ENCODE measurements at places on chromosomes 12 and 14.

DNA sequence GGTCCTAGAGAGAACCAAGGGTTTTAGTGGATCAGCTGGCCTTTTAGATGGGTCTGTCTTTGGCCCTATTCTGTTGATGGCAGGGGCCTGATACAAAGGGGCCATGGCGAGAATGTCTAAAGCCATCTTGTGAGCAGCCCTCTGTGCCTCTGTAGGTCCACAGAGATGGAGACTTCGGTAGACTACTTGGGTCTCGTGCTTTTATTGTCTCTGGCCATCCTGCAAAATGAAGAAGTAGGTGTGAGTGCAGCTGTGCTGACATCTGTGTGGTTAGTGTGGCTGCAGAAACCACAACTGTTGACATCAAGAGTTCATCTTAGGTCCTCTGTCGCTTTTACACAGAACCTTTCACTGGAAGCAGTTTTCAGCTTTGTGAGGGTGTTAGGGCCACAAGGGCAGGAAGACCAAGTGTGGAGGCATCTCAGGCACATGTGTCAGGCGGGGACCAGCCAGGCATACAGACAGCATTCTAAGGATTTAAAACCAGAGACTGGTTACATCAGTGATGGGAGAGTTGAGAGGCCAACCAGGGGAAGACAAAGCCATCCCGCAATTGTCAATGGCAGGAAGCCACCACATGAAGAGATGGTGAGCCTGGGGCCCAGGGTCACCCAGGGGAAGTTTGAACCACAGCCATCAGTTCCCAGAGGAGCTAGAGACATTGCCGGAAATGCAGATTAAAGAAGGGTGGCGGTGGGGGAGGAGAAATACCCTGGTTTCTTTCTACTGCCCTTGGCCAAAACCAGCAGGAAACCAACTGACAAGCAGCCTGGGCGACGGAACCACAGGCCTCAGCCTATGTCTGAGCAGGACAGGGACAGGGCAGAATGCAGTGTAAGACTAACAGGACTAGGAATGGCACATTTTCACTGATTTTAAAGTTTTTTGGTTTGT lies 13.0 kb upstream of the TPCN1 start:
- DNase-seq = no peak

DNA sequence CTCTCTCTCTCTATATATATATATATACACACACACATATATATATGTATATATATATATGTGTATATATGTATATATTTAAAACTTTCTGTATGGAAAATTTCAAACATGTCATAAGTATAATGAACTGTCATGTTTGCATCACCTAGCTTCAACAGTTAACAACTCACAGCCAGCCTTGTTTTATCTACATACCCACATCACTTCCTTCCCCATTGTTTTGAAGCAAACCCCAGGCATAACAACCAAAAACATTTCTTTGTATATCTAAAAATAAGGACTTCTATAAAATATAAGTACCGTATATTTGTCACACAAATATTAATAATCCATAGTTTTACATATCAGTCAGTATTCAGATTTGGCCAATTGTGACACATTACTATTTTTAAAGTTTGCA lies 57.4 kb downstream of the PAPOLA start:
- DNase-seq = no peak

DNA sequence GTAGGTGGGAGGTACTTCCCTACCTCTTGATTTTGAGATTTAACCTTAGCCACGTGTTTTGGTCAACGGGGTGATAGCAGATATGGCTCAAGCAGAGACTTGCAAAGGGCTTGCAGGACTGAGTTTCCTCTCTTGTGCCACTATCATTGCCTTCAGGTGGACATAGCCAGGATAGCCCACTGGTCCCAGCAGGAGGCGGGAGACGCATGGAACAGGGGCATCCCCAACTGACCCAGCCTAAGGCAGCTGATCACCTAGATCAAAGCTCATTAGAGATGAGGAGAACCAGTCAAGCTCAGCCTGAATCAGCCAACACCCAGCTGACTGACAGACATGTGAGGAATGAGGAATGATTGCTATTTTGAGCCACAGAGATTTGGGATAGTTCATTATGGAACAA lies 49.6 kb downstream of the CALM1 start:
- DNase-seq = no peak

- DNase-seq = no peak
These were observed 10.0 kb downstream of the EMP1 start for GRCh38 chr12:13206560-13206897.

GRCh38 chr14:101176535-101177205 lies 273.1 kb upstream of the RTL1 start:
- no peak for DNase-seq

GRCh38 chr12:84455598-84455997 lies 457.0 kb downstream of the SLC6A15 start:
- DNase-seq = no peak

GRCh38 chr12:113149361-113150150 lies at the start of gene CFAP73:
Gene CFAP73 (plus strand): TSS chr12:113149724. CDS start chr12:113149858, 134 bp downstream.
- DNase-seq = peak; percentile 41

DNA sequence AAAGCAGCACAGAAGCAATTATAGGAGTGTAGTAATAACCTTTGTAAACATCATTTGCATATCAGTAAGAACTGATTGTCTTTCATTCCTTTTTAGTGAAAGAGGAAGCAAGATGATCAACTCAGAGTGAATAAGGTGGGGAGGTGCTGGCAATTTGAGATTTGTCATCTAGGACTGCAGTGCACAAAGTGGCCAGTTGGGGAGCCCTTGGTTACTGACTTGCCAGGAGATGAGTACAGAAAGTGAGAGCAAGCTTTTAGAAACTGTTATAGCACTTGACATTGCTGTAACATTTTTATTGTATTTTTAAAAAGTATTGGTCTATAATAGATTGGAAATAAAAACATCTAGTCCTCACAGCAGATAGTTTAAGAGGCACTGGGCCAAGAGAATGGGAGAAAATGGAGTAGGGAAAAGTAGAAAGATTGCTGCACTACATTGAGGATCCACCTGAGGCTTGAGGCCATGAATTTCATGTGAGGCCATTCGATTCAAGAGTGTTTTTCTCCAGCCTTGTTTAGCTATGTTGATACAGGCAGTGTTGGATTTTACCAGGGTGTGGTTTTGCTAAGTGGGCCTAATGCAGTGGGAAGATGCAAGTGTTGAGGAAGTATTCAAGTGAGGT lies 98.2 kb downstream of the SNAPC1 start:
- DNase-seq = peak; percentile 3

DNA sequence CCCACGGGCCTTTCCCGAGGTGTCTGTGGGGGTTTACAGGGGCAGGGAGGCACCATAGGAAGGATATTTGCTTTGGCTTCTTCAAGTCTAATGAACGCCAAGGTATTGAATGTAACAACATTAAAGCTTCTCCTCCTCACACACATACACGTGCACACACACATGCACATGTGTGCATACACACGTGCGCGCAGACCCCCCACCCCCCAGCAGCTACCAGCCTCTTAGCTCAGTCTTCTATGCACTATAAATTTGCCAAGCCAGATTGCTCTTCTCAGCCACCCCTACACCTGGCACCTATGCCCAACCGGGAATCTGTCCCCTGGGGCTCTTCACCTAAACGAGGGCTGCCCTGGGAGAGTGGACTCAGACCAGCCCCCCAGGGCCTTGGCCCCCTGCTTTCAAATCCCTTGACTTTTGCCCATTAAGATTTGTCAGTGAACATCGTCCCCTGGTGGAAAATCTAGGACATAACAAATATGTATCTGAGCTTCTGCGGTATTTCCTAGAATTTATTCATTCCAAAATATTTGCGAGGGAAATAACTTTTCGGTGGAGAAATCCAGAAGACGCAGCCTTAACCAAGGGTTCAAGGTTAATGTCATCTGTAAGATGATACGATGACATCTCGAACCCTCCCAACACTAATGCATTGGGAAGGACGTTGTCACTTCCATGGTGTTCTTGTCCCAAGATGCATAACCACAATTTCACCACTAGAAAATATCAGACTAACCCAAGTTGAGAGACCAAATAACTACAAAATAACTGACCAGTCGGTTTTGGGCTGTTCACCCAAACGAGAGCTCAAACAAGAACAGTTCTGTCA lies 330.4 kb downstream of the MED13L start:
- DNase-seq = no peak

GRCh38 chr12:118098401-118098800 lies 5.4 kb downstream of the VSIG10 start:
- no peak for DNase-seq

GRCh38 chr12:112879191-112879705 lies 27.5 kb upstream of the OAS1 start:
- DNase-seq = no peak

DNA sequence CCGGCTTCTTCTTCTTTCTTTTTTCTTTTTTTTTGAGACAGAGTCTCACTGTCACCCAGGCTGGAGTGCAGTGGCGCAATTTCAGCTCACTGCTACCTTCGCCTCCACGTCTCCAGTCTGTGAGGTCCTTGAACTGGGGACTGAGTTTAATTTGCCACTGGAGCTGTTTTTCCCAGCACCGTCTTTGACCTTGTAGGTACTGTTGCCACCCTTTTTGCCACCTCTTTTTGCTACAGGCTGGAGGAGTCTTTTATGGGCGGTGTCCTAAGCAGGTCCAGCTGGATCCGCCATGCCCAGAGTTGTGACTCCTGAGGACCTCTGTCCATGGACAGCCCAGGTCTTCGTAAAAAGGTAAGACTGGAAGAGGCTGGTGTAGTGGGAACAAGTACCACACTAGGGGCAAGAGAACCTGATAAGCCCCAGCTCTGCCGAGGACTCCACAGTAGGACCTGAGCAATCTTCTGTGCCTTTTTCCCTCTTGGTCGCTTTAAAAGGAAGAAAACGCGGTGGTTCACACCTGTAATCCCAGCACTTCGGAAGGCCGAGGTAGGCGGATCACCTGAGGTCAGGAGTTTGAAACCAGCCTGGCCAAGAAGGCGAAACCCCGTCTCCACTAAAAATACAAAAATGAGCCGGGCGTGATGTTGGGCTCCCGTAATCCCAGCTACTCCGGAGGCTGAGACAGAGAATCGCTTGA lies 946 bp downstream of the RNU4-2 start:
- DNase-seq = no peak

- no peak for DNase-seq
These were observed 34.7 kb downstream of the CCDC92 start for GRCh38 chr12:123937707-123938591.

DNA sequence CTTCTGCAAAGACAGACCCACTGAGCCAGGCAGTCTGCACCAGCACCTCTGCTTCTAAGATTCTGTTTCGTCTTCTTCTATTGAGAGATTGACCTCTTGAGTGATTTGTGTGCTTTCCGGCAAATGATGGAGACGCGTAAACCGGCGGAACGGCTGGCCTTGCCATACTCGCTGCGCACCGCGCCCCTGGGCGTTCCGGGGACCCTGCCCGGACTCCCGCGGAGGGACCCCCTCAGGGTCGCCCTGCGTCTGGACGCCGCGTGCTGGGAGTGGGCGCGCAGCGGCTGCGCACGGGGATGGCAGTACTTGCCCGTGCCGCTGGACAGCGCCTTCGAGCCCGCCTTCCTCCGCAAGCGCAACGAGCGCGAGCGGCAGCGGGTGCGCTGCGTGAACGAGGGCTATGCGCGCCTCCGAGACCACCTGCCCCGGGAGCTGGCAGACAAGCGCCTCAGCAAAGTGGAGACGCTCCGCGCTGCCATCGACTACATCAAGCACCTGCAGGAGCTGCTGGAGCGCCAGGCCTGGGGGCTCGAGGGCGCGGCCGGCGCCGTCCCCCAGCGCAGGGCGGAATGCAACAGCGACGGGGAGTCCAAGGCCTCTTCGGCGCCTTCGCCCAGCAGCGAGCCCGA lies 703 bp downstream of the ASCL4 start:
- no peak for DNase-seq

GRCh38 chr12:107983756-107984472 lies 145.2 kb upstream of the WSCD2 start:
- no peak for DNase-seq

DNA sequence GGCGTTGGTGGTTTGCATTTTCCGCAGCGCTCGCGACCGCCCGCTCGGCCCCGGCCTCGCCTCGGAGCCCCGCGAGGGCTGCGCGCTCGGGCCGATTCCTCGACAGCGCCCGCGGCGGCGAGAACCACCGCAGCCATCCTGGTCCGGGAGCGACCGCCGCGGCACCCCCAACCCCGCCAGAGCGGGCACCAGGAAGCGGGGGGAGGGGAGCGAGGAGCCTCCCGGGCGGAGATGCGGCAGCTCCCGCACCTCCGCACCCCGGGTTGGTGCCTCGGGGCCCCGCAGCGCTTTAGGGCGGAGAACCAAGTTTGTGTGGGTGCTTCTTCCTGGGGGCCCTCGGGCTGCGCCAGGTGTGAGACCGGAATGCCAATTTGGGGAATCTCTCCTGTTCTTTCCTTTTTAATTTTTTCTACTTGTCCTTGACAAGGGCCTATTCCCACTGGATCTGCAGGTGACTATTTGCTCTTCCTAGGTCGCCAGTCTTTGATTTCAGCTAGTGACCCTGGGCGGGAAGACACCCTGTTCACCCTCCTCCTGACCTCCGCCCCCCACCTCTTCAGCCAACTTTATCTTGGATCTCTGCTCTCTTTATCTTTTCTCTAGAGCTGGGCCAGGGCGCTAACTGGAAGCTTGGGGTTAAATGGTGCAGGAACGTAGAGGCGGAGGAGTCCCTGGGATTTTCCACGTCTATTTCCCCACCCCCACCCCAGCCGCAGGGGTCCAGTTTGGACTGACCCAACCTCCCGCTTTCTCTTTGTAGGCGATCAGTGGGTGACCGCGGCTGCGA lies at the start of gene SOCS2:
SOCS2 (plus strand) TSS at position 751 of the 787 bp plus-strand sequence. CDS start 223 bp downstream, outside the sequence.
- no peak for DNase-seq

DNA sequence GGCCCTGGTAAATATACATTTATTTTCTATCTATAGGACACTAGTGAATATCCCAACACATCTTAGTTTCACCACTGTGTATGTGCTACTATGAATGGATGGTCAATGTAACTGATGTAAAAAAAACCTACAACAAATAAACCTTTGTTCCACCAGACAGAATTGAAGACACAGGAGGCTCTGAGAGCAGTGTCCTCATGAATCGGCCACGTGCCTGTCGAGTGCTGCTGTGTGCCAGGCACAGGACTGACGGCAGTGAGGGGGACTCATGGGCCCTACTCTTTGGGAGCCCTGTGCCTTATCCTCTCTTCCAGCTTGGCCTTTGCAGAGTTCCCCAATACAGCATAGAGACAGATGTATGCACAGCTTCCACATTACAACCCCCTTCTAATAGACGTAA lies 18.2 kb downstream of the CINP start:
- DNase-seq = no peak

GRCh38 chr14:99627100-99627499 lies 17.8 kb upstream of the HHIPL1 start:
- no peak for DNase-seq

DNA sequence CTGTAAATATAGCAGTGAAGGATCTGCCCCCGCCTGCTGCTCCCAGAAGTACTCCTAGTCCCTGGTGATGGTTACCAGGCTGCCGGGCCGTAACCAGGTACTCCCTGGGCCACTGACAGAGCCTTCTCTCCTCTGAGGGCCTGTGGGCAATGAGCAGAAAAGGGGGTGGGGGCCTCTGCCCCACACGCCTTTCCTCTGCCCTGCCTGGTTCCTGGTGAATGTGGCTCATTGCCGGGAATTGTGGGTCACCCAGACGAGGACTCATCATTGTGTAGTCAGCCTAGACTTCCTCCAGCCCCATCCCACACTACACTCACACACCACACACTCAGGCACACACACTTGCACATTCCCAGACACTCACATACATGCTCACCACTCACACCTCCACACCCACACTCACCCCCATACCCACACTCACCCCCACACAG lies 35.7 kb upstream of the ACTN1 start:
- no peak for DNase-seq

GRCh38 chr14:64817631-64818030 lies 62.1 kb downstream of the SPTB start:
- DNase-seq = no peak
